H9 (cell line): ENCODE measurements at places on chromosomes 5 and 9.

DNA sequence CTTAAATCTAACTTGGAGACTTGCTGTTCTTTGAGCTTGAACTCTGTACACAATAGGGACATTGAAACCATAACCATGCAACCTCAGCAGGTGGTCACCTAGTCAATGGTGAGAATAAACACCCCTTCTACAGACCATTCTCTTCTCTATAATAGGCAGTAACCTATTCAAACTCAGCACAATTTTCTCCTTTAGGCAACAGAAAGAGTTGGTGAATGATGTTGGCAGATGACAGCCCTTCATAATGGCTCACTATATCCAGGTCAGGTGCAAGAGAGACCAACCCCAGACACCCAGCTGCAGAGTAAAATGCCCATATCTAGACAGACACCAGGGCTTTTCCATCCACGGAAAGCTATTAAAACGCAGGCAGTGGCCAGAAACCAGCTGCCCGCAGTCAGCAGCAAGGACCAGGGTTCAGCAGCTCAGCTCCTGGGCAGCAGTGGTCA lies 106.7 kb downstream of the SERINC5 start:
- DNase-seq = no peak

DNA sequence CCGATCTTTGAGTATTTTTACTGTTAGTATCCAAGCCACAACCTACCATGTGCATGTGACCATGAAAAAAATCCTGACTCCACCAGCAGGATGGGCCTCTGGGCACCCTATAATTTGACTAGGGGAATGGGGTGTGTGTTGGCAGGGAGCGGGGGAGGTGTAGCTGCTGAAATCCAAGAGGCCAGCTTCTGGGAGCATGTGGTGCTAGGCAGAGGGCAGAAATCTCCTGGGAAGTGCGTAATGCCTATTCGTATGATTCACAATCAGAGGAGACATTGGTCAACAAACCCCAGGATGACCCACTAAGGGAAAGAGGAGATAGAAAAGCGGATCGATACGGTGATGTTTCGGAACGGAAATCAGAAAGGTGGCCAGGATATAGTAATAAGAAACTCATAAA lies 149.9 kb downstream of the ARSB start:
- DNase-seq = no peak

DNA sequence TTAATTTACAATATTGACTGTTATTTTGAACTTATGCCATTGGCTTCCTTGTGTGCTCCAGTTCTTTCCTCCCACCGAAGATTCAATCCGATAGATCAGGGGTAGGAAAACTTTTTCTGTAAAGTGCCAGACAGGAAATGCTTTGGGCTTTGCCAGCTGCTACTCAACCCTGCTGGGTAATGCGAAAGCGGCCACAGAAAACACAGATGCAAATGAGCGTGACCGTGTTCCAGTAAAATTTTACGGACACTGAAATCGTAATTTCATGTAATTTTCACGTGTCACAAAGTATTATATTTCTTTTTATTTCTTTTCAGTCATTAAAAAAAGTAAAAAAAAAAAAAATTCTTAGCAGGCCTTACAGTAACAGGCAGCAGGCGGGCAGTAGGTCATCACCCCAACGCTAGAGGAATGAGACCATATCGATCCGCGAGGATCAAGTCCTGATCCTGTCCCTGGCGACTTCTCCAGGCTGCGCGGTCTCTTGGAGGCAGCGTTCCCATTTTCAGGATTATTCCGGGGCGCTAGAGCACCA lies 599 bp downstream of the NMRK1 start:
- no peak for DNase-seq

- DNase-seq = no peak
Measured at GRCh38 chr5:98813755-98814154, 40.3 kb downstream of the RGMB start.

GRCh38 chr5:27908341-27908740 lies 870.0 kb upstream of the CDH9 start:
- no peak for DNase-seq

DNA sequence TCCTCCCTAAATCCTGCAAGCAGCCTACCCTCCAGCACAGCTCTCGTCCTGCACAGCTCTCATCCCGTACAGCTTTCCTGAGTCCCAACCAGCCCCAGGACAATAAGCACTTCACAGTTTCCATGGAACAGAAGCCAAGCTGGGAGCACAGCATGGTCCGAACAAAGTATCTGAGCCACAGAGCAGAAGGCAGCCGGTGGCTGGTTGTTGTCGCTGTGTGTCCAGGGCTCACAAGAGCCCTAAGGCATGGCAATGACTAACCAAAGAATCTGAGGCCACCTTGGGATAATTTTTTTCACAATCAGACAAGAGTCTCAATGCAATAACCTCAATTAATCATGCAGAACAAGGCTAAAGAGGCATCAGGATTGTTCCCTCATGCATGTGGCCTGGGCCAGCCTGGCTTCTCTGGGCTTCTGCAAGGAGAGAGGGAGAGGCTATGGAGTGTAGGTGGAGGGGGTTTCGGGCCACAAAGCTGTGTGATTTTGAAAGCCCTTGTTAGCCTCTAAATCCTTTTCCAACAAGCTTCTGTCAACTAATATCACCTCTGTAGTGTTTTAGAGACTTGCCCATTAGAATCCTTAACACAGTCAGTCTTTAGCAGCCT lies 323.4 kb downstream of the PIK3R1 start:
- DNase-seq = no peak

- DNase-seq = no peak
Measured at GRCh38 chr5:138938526-138938925, 63.4 kb upstream of the LRRTM2 start.

DNA sequence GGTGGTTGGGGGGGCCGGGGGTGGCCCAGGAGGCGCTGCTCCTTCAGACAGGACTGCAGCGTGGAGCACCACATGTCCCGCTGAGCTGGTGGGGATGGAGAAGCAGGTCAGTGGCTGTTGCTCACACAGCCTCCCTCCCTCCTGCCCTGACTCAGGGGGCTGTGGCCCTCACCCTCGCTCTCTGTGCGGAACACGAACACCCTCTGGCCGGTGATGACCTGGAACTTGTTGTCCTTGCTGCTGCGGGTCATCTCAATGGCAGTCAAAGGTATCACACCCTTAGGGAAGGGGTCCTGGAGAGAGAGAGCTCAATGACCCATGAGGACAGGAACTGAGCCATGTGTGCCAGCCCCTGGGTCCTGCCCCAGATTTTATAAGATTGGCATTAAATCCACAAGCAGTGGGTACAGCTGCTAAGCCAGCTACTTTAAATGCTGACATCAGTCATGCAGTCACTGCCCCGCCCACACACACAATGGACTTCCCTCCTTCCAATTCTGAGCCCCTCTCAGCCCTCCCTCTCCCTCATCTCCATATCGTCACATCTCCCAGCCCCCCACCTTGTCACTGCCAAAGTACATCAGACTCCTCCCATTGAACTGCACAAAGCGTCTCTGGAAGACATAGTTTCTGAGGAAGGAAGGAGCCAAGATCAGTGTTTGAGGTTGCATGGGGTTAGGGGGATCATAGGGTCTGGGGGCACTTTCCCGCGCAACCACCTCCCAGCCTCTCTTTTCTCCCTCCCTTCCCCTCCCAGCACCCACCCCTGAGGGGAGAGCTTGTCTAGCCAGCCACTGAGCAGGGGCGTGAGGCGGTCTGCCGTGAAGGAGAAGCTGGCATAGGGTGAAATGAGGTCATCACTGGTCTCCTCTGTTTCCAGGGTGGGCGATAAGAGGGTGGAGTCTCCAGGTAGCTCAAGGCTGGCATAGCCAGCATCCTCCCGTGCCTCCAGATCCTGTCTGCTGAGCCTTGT lies 8.9 kb downstream of the ARAP3 start:
- peak; percentile 50 for DNase-seq

DNA sequence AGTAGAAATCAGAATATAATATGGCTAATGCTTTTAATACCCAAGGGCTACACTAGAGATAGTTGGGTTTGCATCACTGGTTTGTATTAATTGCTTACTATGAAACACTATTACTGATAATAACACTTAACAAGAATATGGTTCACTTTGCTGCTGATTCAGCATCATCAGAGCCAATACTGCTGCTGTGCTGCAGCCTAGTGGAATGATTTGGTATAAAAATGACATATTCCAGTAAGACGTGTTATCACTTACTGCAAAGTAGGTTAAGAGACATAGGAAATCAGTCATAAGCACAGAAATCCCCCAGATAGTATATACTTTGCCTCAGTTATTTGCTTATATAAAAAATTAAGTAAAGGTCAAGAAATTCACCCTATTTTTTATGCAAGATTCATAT lies 2.8 kb downstream of the CDH10 start:
- no peak for DNase-seq

DNA sequence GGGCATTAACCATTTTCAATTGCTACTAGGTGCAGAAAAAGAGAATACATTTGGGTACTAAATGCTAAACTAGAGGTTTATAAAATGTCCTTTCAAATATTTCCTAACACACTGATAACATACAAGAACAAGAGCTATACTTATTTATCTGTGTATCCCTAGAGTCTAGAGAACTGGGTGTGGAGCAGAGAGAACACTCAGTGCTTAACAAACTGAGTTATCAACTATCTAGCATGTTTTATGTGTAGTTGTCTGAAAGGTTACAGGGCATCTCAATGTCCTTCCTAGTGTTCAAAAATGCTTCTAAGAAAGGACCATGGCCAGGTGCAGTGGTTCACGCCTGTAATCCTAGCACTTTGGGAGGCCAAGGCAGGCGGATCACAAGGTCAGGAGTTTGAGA lies 40.3 kb downstream of the NR6A1 start:
- DNase-seq = no peak

GRCh38 chr9:77769246-77769645 lies 121.1 kb upstream of the GNA14 start:
- no peak for DNase-seq

DNA sequence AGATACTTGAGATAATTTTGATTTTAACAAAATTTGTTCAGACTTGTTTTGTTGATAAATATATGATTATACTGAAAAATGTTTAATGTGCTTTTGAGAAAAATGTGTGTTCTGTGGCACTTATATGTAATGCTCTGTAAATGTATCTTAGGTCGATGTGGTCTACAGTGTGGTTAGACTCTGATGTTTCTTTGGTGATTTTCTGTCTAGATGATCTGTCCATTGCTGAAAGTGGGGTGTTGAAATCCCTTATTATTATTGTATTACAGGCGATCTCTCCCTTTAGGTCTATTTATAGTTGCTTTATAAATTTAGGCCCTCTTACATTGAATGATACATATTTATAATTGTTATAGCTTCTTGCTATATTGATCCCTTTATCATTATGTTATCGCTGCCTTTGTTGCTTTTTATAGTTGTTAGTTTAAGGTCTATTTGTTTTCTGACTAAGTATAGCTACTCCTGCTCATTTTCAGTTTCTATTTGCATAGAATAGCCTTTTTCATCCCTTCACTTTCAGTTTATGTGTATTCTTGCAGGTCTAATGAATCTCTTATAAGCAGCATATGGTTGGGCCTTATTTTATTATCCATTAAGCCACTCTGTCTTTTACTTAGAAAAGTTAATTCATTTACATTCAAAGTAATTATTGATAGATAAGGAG lies 124.3 kb downstream of the MRPS30 start:
- no peak for DNase-seq

GRCh38 chr9:113578279-113578865 lies 114.8 kb downstream of the RGS3 start:
- no peak for DNase-seq

- no peak for DNase-seq
Measured at GRCh38 chr5:5062525-5063302, 77.4 kb upstream of the ADAMTS16 start.

DNA sequence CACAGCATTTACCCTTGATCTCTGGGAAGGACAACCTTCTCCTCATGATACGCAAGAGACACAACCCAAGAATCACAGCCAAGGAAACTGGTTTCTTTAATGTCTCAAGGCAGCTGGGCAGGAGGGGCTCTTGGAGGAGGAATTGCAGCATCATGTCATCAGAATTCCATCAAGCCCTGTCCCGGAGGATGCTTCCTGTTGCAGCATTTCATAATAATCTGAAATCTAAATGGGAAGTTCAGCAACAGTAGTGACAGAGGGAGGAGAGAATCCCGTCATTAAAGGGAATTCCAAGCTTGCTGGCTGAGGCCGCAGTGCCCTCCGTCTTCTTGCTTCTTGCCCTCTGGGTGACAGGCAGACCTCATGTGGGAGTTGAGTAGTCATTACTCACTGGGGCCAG lies 192.7 kb downstream of the TENT4A start:
- DNase-seq = no peak

DNA sequence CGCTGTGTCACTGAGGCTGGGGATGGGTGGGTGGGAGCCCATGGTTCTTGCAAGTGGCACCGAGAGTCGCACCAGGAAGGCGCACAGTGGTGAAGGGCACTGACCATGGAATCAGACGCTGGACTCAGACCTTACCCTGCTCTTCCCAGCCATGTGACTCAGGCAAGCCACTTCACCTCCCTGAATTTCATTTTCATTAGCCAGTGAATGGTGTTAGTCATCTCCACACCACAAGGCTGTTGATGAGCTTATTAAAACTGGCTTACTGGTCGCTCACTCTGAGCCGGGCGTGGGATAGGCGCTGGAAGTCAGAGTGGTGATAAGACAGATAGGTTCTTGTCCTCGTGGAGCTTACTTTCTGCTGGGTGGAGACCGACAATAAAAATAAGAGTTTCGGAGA lies 25.1 kb downstream of the FGF18 start:
- DNase-seq = no peak

- no peak for DNase-seq
Measured at GRCh38 chr9:124366476-124367220, 48.6 kb downstream of the PSMB7 start.

GRCh38 chr5:57698802-57699201 lies 216.2 kb upstream of the ACTBL2 start:
- DNase-seq = peak; percentile 47

DNA sequence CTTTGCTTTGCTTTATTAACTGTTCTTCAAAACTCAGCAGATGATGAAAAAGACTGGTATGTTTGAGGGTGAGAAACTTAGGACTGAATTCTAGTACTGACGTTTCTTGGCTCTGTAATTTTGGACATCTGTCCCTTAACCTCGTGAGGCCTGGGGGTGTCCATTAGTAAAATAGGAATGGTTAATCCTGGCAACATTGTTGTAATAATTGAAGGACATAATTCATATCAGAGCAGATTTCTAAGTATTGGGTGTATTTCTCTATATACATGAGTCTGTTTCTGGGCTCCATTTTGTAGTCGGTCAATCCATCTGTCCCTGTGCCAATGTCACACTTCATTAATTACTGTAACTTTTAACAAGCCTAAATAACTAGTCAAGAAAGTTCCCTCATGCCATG lies 206.7 kb downstream of the MAST4 start:
- DNase-seq = no peak

- DNase-seq = no peak
Measured at GRCh38 chr9:20236676-20237075, 385.6 kb downstream of the MLLT3 start.

- DNase-seq = no peak
Measured at GRCh38 chr5:171956887-171957495, 49.4 kb downstream of the FBXW11 start.

- DNase-seq = no peak
Measured at GRCh38 chr5:56757077-56757476, 58.3 kb upstream of the MAP3K1 start.

GRCh38 chr9:37969130-37969529 lies 65.2 kb upstream of the SLC25A51 start:
- no peak for DNase-seq

DNA sequence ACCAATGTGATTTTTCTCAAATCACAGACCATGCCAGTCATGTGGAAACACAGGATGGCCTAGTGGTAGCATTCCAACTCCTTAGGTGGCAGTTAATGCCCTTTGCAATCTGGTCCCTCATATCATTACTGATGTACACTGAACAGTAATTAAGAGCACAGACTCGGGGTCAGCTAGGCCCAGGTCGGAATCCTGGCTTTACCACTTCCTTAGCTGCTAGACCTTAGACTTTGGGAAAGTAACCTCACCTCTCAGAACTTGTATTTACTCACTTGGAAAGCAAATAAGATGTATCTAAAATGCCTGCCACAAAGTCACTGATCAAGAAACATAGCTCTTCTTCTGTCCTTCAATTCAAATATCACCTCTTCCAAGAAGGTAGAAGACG lies 112.8 kb downstream of the MAPKAP1 start:
- no peak for DNase-seq
